ENCODE measurements at places on chromosomes 12 and 14. TPM values are rescaled to one million over a fixed set of nuclear protein-coding genes. Genes with fewer than 3 reads are reported as not detected.

Gene CELA1
- not detected for total RNA-seq

DNA sequence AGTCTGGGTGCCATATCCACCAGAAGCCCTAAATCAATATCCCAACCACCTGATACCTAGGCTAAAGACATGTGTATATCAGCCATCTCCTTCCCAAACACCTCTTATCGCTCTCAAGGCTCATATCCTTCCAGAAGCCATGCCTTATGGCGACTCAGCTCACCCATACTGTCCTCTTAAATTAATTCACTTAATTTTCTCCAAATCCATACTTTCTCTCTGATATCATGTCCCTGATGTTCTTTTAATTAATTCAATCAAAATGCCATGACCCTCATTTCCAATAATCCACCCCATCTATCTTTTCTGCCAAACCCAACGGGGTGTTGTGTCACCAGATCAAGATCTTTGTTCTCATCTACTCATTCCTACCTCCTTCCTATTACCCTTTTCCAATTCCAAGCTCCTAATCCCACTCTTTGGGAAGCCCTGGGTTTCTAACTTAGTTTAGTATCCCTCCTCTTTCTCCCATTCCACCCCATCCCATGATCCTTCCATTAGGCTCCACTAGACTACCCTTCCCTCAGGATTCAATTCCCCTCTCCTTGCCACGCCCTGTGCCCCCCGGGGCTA is 723 bp downstream of the ATF7 start:
- peaks cover 35% of the 10 kb centered on the region for H3K4me1 ChIP-seq
- H3K4me3 ChIP-seq = peak overlapping the region; percentile 67

- no peak for DNase-seq
- no peaks in the 10 kb centered on the region for H3K36me3 ChIP-seq
- no peak overlapping the region for H3K27ac ChIP-seq
- H3K4me1 ChIP-seq = no peaks in the 10 kb centered on the region
Measured at GRCh38 chr12:116039081-116039480, 238.4 kb downstream of the MED13L start.

GRCh38 chr14:87745507-87746118 is 247.4 kb downstream of the GALC start:
- H3K27ac ChIP-seq = no peak overlapping the region
- H3K27me3 ChIP-seq = no peaks in the 10 kb centered on the region
- no peaks in the 10 kb centered on the region for H3K4me1 ChIP-seq
- no peak for DNase-seq
